ENCODE measurements at places on chromosomes 16 and 17. TPM values are rescaled to one million over a fixed set of nuclear protein-coding genes. Genes with fewer than 3 reads are reported as not detected.

Gene NIP7
- total RNA-seq = 19.3 TPM

Gene HBM
- not detected for total RNA-seq

Gene WSCD1
- total RNA-seq = 0.08 TPM

Gene ITGAX
- not detected for total RNA-seq

Gene SCGB1C2
- not detected for total RNA-seq

Gene GRAP
- total RNA-seq = 0.08 TPM

Gene TBC1D3
- total RNA-seq = not detected

Gene KRT25
- total RNA-seq = not detected

Gene TBC1D26
- under 0.01 TPM for total RNA-seq

Gene MT1M
- total RNA-seq = 2.0 TPM

Gene ADAP2
- total RNA-seq = 2.0 TPM

Gene SPATA22
- not detected for total RNA-seq

Gene ASPHD1
- total RNA-seq = 13.5 TPM

Gene PDILT
- total RNA-seq = not detected

Gene FXR2
- total RNA-seq = 24.0 TPM

Gene STXBP4
- 2.2 TPM for total RNA-seq

Gene TP53TG3F
- not detected for total RNA-seq

Gene KRTAP4-7
- total RNA-seq = not detected

Gene NUDT7
- total RNA-seq = 4.3 TPM

Gene GNG13
- total RNA-seq = not detected

Gene CEMP1
- total RNA-seq = 0.12 TPM

Gene KRTAP17-1
- not detected for total RNA-seq

Gene IL34
- total RNA-seq = 8.4 TPM

Gene PABPN1L
- total RNA-seq = not detected

Gene BCAR1
- 31.6 TPM for total RNA-seq

Gene GUCY2D
- total RNA-seq = not detected

Gene USP6
- total RNA-seq = not detected

Gene ZNF75A
- 16.1 TPM for total RNA-seq

Gene ARL5C
- total RNA-seq = not detected

Gene CIBAR2
- 0.15 TPM for total RNA-seq

Gene TAC4
- not detected for total RNA-seq

Gene ITGAD
- not detected for total RNA-seq

Gene LGALS9B
- not detected for total RNA-seq
